ENCODE measurements at places on chromosomes 16 and 17.

DNA sequence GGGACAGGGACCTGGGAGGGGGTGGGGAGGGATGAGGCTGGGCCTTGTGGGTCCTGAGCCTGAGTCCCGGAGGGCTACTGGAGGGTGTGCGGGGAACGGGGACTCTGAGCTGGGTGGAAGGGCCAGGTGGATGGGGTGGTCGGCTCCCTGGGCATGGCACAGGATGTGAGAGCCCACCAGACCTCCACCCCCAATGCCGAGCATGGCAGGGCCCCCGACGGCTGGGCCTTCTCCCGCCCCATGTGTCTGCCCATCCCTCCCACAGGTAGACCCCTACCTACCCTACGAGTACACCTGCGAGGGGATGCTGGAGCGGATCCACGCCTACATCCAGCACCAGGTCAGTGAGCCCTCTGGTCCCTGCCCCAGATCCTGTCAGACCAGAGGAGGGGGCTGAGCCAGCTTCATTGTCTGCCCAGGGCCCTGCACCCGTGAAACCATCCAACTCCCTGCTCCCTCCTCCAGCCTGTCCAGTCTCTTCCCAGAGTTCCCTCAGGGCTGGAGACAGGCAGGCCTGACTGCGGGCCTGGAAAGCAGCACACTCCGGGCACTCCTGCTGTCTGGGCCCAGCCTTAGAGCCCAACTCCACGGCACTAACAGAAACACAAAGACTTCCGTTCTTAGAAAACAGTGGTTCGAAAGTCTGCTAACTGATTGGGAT is 78.0 kb downstream of the MGAT5B start:
- DNase-seq = no peak

- DNase-seq = peak; percentile 28
These were observed 1.3 kb downstream of the SNN start for GRCh38 chr16:11669380-11670146.

GRCh38 chr17:43791589-43791988 is 11.4 kb downstream of the CFAP97D1 start:
- no peak for DNase-seq

- peak; percentile 2 for DNase-seq
These were observed 62.3 kb downstream of the SSH2 start for GRCh38 chr17:29867643-29868181.

DNA sequence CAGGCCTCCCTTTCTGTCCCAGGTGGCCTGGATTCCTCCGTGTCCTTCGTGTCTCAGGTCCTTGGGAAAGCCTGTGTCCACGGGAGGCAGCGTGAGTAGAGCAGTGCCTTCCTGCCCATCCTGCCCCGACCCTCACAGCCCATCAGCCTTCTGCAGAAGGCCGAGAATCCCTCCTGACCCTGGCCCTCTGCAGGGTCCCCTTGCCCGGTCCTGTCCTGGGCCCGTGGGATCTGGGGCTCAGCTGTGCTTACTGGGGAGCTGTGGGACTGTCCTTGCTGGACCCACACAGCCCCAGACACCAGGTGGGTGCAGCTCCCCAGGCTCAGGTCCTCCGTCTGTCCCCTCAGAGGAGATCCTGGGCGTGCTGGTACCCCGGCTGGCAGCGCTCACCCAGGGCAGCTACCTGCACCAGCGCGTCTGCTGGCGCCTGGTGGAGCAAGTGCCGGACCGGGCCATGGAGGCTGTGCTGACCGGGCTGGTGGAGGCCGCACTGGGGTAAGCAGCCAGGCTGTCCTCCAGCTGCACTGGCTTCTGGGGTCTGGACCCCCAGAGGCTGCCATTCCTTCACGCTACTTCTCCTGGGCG is 3.9 kb downstream of the TELO2 start:
- no peak for DNase-seq

GRCh38 chr16:70809392-70810060 is 8.6 kb upstream of the VAC14 start:
- no peak for DNase-seq

DNA sequence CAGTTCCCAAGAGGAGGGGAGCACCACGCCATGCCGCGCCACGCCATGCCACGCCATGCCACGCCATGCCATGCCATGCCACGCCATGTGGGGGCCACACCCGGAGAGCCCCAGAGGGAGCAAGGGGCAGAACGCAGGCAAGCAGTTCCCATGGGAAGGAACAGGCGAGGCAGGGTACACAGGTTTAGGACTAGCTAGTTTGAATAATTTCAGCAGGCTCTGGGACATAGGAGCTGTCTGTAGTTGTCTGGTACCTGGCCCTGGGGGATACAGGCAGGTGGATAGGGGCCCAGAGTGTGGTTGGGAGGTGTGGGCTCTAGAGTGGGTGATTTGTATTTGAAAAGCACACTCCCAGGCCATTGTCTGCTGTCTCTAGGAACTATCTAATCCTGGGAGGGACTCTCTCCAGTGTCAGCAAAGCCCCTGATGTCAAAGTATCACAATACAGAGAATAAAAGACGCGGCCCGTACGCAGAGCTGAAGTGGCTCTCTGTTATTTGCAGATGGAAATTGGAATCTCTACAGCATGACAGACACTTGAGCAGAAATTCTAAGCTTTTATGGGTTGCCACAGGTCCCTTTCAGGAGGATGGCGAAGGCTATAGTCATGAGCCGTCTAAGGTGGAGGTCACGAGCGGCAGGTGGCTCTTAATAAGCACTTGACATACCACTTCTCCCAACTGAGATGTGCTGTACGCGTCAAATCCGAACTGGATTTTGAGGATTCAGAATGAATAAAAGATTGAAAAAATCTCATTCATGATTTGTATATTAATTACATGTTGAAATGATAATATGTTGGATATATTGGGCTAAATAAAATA is 220.8 kb upstream of the TNRC6C start:
- DNase-seq = no peak

DNA sequence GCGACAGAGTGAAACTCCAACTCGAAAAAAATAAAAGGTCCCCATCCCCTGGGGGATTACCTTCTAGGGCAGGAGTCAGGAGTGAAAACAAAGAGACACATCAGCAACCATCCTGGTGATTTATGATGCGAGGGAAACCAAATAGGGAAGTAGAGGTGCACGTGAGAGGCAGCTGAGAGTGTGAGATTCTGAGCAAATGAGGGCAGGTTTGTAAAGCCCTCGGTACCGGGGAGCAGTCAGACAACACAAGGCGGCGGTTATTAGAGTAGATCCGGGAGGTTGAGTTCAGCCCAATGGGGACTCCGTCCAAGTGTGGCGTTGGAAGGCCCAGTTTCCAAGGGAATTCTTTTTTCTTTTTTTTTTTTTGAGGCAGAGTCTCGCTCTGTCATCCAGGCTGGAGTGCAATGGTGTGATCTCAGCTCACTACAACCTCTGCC is 7.4 kb upstream of the ARMC7 start:
- DNase-seq = no peak

DNA sequence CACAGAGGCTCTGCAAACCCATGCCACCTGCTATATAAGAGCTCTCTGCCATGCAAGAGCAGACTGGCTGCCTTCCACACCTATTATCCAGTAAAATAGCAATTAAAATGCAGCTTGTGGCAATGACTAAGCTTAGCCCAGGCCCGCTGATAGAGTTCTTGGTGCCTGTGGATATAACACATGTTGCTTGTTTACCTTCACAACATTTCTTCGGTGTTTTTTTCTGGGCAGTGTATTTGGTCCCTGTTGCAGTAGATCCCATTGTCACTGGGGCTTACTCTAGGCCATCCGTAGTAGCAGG is 63.5 kb downstream of the SPECC1 start:
- DNase-seq = no peak

GRCh38 chr17:1683459-1683858 is 1.2 kb downstream of the PRPF8 start:
- peak; percentile 40 for DNase-seq

DNA sequence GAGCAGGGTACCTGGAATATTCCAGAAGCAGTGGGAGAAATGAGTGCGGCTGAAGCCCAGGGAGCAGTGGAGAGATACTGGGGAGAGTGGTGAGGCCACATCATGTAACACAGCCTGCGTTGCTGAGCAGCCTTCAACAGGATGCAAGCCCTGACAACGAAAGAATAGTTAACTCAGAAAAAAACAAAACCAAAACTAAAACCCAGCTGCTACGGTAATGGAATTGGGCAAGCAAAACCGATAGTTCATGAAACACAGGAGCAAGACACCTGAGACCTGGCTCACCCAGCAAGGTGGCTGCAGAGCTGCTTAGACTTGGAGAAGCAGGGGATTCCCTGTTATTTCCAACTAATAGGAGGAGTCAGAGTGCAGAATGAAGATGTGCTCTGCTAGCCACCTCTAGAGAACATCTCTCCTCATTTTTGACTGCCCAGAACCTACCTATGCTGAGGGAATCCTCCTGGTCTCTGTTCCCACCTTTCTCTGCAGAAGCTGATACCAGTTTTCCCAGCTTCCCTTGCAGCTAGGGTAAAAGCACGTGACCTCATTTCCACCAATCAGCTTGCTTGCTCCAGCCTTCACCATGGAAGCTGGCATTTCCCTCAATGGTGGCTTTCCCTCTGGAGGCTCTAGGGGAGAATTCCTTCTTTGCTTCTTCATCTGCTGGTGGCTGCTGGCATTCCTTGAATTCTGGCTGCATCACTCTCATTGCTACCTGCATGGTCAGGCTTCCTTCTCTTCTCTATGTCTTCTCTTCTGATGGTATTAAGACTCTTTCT is 59.4 kb upstream of the XYLT1 start:
- DNase-seq = no peak
